ENCODE measurements at places on chromosomes 3 and 15.

- DNase-seq = no peak
Measured at GRCh38 chr15:92909136-92909781, 9.1 kb downstream of the CHD2 start.

- DNase-seq = no peak
Measured at GRCh38 chr3:189589179-189589569, 42.0 kb upstream of the TP63 start.

DNA sequence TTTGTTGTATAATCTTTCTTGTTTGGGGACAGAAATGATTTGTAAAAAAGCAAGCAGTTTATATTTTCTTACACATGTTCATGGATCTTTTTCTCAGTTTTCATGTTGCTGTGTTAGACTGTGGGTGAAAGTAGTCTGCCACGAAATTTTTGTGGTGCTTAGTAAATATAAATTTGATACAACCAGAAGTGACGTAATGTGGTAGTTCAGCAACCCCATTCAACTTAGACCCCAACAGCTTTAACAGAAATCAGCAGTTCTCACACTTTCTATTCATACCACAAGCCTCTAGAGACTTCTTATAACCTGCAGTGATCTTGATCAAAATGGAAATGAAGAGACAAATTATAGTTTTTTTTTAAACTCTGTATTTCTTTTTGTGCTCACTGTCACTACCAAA lies 120.2 kb upstream of the IGSF10 start:
- no peak for DNase-seq

DNA sequence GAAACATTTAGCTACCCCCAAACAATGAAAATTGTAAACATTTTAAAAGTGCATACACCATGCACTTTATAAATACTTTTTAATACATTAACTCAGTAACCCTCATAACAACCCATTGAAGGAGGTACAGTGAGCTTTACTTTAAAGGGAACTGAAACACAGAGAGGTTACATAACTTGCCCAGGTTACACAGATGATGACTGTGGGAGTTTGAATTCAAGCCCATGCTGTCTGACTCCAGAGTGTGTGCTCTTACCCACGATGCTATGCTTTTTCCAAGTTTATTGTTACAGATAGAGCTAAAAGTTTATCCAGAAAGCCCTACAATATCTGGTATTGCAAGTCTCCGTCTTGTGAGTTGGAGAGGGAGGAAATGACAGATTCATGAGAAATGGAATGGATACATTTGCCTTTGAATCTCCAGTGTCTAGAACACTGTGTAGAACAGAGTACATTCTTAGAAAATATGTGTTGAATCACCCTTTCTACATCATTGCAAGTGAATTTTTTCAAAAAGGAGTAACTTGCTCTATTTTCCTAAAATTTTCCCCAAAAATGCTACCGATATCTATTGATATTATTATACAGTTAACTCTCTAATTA lies 428.3 kb downstream of the NAALADL2 start:
- no peak for DNase-seq

DNA sequence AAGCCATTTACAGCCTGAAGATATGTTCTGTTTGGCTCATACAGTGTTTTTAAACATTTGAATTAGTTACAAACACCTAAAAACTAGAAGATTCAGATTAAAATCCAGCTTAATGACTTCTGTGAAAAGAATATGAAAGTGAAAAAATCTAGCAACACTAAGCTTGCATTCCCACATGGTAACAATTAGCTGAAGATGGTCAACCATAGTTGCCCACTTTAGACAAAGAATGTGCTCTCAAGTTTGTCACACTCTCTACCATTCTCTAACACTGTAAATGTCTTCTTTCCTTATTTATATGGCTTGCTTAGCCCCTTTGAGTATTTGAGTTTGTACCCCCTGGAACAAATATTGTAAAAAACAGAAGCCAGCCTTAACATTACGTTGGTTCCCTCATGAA lies 32.7 kb downstream of the HDGFL3 start:
- DNase-seq = no peak

DNA sequence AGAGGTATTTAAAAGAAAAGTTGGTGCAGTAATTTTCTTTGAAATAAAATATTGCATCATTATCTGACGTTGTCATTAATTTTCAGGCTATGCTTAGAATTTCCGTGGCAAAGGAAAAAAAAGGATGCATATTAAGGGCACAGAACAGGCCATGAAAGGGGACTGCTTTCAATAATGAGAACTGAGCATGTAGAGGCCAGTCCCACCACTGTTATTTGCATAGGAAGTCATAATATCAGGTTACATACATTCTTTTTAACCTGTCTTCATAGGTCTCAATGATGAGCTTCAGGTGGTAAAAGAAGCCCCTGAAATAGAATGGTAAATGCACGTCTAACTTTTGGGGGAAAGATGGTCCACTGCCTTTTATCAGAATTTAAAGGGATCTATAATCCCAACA lies 272.1 kb upstream of the ALCAM start:
- no peak for DNase-seq

GRCh38 chr15:89329329-89330084 lies 5.1 kb downstream of the POLG start:
- DNase-seq = no peak

- no peak for DNase-seq
Measured at GRCh38 chr3:24199300-24199699, 254.2 kb downstream of the NR1D2 start.

DNA sequence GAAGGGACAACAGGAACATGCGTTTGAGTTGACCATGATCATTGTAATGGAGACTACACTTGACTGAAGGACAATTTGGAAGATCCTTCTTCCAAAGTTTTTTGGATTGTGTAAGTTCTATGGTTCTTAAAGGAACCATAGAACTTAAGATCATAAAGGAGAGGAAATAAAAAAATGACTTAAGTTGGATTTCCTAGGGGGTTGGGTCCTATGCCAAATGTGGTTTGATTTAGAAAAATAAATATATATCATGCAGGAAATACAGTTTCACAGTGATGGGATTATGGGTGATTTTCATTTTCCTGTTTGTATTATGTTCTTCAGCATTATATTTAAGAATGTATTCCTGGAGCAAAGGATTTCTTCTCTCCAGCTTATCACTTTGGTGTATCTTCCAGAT lies 305.5 kb upstream of the DPH6 start:
- no peak for DNase-seq

DNA sequence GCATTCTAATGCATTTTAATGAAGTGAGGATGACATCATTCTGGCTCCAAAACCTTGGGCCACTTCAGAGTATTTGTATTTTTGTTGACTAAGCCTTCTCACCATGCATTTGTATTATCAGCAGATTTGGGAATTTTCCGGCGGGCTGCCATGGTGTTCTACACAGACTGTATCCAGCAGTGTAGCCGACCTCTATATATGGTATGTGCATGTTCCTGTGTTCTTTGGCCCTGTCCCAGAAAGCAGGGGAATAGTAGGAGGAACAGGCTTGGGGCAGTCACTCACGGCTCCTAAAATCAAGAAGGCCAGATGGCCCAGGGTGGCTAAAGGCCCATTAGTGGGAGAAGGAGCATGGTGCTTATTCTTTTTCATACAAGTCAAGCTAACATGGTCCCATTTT lies 80.5 kb downstream of the USF3 start:
- no peak for DNase-seq

GRCh38 chr15:60918234-60918959 lies 310.7 kb downstream of the RORA start:
- DNase-seq = no peak

- DNase-seq = peak; percentile 36
Measured at GRCh38 chr3:58414538-58415197, 19.0 kb downstream of the PDHB start.
